Fibroblast of skin of left quadriceps (primary cell): ENCODE measurements at places on chromosomes 3 and 15.
A peak's percentile ranks its signal among the peaks of the same experiment; 100 is the strongest.

DNA sequence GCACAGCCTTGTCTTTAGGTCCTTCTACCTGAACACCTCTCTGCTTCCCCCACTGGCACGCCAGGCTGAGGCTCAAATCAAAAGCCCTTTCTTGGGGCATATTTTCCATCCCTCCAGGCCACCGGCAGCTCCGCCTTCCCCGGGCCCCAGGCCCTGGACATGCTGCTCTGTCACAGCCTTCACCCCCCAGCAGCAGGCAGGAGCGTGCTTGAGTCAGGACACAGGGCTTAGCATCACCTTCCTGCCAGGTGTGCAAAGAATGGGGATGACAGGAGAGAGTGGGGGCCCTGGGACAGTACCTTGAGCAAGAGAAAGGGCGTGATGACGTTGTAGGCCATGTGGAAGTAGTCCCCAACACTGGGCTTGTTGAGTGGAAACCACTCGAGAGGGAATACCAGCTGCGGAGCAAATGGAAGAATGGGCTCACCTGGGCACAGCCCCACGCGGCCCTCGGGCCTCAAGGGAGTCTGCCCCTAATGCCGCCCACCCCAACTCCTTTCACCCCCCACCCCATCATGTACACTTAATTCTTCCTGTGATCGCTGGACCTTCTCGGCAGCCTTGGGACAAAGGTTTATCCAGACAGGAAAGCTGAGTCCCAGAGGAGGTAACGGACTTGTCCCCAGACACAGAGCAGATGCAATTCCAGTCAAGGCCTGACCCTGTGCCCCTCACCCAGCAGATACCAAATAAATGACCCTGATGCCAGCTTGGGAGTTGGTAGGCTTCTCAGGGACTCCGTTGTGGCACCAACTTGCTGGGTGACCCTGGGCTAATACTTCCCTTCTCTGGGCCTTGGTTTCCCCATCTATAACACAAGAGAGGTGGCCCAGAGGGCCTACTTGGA lies 9.1 kb upstream of the CALML4 start:
- no peak for DNase-seq

DNA sequence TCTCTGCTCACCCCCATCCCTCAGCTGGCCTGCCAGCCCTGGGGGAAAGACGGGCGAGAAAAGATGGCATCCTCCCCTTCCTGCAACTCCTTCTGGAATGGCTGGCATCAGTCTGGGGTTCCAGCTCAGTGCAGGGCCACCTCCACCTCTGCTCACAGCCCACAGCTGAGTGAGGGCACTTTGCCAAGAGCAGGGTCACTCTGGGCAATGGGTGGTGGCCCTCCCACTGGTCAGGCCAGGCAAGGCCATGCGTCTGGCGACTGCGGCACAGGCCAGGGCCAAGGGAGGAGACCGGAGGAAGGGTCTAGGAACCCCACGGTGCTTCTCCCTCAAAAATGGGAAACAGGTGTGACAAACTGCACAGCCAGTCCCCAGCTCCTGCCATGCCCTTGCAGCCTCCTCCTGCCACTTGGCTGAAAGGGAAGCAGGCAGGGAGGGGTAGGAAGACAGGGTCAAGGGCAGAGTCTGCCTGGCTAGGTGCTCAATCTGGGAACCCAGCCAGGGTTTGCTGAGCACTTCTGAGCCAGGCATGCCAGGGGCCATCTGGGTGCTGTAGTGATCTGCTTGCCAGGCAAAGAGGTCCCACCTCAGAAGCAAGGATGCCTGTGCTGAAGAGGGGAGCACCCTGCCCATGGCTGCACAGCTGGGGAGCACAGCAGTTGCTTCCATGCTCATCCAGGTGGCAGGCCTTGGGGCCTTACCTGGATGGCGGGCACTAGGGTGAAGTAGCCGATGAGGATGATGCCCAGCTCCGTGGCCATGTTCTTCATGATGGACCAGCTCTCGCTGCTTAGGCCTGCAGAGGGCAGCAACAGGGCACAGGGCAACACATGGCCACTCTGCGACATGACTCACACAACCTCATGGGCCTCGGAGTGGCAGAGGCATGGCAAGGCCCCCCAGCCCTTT lies 41.2 kb downstream of the PTPN23 start:
- no peak for DNase-seq

DNA sequence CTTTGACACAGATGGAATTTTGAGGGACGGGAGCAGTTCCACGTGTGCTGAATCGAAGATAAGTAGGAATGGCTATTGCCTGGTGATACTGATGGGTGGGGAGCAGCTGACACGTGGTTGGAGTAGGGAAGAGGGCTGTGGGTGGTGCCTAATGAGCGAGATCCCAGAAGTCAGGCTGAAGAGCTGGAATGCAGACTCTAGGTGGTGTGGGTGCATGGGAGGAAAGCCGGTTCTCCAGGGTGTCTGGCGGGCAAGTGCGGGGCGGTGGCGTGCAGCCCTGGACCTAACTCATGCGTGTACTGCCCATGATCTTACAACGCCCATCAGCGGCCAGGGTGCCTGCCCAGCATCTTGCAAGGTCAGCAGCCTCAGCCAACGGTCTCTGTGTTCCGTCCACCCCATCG lies 63.1 kb downstream of the ARNT2 start:
- DNase-seq: no peak

- DNase-seq: no peak
Observed at GRCh38 chr3:42601896-42602581, 1.6 kb downstream of the NKTR start.

DNA sequence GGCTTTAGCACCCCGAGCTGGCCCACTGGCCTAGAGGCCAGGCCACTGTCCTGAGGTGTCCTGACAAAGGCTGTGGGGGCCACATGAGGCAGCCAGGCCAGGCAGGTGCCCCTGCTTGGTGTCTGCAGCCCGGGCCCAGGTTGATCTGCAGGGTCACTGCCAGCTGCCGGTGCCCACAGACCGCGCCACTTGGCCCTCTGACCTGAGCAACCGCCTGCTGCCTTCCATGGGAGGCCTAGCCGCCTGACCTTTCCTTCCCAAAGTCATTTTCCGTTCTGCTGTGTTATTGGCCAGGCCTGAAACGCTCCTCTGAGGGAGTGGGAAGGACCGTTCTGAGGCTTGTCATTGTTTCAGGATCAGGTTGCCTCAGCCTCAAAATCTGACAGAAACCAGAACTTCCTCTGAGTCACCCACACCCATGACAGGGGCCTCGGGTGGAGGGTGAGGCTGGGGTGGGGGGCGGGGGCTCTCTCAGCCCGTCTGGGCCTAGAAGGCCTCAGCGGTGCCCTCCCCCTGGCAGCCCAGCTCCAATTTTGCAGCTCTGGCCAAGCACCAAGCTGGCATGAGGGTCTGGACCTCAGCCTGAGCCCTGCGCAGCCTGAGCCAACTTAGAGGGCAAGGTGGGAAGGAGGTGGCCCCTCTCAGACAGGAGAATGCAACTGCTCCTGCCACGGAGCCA lies 140.7 kb upstream of the MEF2A start:
- DNase-seq: peak; percentile 67

GRCh38 chr15:69742361-69742760 lies 289.7 kb downstream of the RPLP1 start:
- no peak for DNase-seq

DNA sequence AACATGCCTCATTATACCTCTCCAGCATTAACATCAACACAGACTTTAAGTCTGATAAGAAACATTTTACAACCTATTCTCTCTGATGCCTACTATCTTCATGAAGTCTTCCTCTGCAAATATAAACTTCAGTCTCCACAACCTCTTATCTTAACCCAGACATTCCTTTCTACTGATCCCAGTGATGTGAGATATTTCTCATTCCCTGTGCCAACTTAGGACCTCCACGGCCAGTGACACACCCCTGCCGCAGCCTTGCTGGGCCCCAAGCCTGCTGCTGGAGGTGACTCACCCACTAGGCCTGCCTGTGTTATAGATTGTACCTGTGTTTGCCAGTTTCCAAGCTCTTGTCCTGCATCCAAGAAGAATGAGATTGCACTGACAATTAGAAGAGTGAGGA lies 734.5 kb upstream of the CADM2 start:
- no peak for DNase-seq

DNA sequence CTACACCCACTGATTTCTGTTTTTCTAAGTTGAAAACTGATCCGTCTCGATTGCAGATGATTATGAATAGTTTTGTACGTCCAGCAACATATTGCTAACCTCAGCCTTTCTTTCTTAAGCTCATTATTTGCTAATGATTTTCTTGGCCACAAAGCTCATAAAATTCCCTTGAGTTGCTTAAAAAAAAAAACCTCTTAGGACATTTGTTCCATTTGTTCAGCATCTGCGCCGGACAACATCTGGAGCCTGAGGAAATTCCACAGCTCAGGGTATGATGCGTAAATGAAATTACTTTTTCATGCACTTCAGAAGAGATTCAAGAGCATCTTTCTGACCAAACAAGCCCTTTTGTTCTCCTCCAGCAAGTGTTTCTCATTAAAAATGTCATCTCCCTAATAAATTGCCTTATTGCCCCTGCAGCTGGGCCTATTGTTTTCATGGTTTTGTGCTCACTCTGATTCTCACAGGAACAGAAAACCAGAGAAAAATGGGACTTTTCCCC lies 249.1 kb upstream of the MCTP2 start:
- DNase-seq: peak; percentile 86

- peak; percentile 63 for DNase-seq
Observed at GRCh38 chr15:33059184-33059583, 135.3 kb downstream of the FMN1 start.

GRCh38 chr15:75031848-75032247 lies 8.5 kb downstream of the PPCDC start:
- no peak for DNase-seq

DNA sequence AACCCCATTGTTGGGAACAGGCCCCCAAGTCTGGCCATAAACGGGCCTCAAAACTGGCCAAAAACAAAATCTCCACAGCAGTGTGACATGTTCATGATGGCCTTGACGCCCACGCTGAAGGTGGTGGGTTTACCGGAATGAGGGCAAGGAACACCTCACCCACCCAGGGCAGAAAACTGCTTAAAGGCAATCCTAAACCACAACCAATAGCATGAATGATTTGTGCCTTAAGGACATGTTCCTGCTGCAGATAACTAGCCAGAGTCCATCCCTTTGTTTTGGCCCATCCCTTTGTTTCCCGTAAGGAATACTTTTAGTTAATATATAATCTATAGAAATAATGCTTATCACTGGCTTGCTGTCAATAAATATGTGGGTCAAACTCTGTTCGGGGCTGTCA lies 47.7 kb downstream of the KLHDC8B start:
- DNase-seq: no peak

GRCh38 chr15:81256916-81257315 lies 60.2 kb downstream of the IL16 start:
- DNase-seq: no peak

GRCh38 chr15:64232400-64232799 lies 69.6 kb upstream of the PPIB start:
- no peak for DNase-seq

DNA sequence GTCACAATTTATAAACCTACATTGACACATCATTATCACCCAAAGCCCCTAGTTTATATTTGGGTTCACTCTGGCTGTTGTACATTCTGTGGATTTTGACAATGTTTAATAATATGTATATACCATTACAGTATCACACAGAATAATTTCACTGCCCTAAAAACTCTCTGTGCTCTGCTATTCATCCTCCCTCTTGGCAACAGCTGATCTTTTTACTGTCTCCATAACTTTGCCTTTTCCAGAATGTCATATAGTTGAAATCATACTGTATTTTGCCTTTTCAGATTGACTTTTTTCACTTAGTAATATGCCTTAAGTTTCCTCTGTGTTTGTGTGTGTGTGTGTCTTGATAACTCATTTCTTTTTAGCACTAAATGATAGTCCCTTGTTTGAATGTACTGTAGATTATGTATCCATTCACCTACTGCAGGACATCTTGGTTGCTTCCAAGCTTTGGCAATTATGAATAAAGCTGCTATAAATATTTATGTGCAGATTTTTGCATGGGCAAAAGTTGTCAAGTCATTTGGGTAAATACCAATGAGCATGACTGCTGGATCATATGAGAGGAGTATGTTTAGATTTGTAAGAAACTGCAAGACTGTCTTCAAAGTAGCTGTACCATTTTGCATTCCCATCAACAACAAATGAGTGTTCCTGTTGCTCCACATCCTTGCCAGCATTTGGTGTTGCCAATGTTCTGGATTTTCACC lies 9.5 kb downstream of the PARP15 start:
- no peak for DNase-seq

GRCh38 chr3:124652009-124652408 lies 78.2 kb upstream of the UMPS start:
- no peak for DNase-seq

DNA sequence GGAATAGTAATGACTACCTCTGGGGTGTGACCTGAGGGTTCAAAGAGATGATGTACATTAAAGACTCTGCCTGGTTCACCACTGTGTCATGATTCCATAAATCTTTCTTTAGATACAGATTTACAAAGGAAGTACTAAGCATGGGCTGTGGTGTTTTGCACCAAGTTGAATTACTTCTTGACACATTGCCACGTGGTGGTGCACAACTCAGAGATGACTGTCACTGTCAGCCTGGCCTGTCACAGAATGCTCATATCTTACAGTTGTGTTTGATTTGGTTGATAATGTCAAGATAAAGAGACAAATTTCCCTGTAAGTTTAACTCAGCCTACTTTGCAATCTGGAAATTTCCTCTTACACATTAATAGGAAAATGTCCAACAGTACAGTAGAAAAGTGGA lies 3.2 kb downstream of the CTDSPL start:
- no peak for DNase-seq

GRCh38 chr3:185250247-185250646 lies 3.6 kb downstream of the EHHADH start:
- no peak for DNase-seq

GRCh38 chr3:129597087-129597999 lies 9.1 kb downstream of the PLXND1 start:
- DNase-seq: no peak

DNA sequence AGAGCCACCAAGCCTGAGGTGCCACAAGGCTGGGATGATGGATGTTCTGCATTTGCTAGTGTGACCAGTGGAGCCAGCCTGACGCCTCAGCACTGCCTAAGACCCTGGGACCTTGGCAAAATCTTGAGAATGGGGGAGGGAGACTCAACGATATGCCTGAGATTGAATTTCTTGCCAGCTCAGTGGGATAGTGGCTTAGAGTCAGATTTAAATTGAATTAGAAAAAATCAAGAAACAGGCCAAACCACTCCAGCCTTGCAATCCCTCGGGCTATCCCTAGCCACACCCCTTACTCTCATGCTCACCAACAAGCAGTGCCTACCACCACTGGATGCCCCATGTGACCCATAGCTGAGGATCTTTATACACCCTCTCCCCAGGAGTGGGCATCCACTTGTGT lies 18.7 kb upstream of the PDE8A start:
- no peak for DNase-seq

GRCh38 chr3:37703626-37704025 lies 158.1 kb upstream of the CTDSPL start:
- DNase-seq: peak; percentile 38
